NCI-H1417 treated with DMSO at 0.1 percent for 48 hours (cell line): ENCODE measurements at places on chromosomes 2 and 18.
A peak's percentile ranks its signal among the peaks of the same experiment; 100 is the strongest.

GRCh38 chr18:47747260-47747795 lies 183.1 kb downstream of the SMAD2 start:
- DNase-seq: no peak

GRCh38 chr2:155157711-155158110 lies 459.2 kb downstream of the KCNJ3 start:
- DNase-seq: no peak

DNA sequence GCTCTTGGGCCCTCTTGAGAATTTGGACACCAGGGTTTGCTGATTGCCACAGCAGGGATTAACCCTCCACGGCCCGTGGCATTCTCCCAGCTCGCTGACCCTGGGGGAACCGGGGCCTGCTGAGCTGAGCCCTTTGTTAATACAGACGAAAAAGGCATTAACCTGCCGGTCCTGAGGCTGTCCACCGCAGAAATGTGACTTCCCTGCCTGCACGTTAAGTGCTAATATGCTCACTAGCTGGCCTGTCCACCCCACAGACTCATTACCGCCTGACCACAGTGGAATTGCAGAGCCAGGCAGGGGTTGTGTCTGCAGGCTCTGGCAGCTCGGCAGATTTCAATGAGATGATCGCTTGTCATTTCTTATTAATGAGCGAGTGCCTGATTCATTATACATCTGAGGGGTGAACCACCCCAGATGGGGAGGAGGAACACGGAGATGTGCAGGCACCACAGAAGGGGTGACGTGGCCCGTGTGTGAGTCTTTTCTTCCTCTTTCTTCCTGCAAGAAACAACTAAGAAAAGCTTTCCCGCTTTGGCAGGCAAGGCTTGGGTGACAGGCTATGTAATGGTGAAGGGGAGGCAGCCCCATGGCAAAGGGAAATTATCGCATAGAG lies 126.0 kb downstream of the GLI2 start:
- no peak for DNase-seq

- DNase-seq: no peak
These were observed 36.1 kb downstream of the SLC40A1 start for GRCh38 chr2:189544318-189545042.

GRCh38 chr2:97913846-97914245 lies 81.9 kb downstream of the TMEM131 start:
- DNase-seq: no peak

- DNase-seq: no peak
These were observed 293.3 kb upstream of the TFPI start for GRCh38 chr2:187847245-187848208.

- DNase-seq: no peak
These were observed 213.3 kb downstream of the FAM210A start for GRCh38 chr18:13513021-13513420.

DNA sequence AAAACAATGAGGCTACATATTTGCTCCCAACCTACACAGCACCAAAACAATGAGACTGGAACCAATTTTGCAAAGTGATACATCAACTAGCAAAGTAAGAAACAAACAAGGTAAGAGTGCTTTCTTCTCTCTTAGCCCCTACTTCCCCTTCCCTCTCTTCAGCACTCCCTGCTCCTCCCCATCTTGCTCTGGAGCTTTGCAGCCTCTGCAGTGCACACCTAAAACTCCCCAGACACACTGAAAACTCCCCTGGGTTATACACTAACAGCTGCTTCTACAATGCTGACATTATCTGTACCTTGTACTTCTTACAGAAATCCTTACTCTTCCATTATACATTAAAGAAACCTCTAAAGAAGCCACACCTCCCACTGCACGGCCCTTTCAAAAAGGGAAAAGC lies 93.7 kb downstream of the RBMS1 start:
- DNase-seq: no peak

- DNase-seq: no peak
These were observed 21.6 kb upstream of the SPATA3 start for GRCh38 chr2:230974096-230974913.

- DNase-seq: no peak
These were observed 11.8 kb downstream of the IGFBP2 start for GRCh38 chr2:216644842-216645635.

- DNase-seq: no peak
These were observed 142.4 kb downstream of the EN1 start for GRCh38 chr2:118705032-118705431.

DNA sequence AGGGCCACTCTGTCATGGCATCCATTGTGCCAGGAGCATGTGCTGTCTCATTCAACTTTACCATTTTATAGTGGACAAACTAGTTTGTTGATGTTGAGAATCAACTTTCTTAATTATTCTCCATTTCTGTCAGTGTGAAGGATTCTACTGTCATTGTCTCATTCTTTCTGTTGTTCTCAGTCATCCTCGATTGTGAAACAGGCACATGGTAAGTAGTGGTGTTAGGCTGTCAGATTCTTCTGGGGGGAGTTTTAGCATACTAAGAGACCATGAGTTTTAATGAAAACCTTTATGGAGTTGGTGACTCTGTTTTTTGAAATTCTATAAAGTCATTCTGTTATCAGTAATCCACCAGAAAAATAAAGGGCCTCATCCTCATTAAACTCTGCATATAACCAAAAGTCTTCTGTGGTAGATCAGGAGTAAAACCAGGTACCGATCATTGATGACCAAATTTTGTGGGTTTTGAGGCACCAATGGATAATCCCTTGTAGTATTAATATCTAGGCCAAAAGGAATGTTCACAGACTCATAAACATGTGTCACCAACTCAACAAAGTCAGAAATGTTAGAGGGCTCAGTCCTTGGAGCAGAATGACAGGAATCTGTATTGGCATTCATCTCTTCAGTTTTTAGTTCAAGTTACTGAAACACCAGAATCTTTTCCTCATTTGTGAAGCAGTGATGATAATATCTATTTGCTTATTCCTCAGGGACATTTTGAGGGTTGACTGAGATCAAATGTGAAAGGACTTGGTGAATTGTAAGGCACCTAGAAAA lies 73.2 kb downstream of the CERS6 start:
- DNase-seq: no peak

DNA sequence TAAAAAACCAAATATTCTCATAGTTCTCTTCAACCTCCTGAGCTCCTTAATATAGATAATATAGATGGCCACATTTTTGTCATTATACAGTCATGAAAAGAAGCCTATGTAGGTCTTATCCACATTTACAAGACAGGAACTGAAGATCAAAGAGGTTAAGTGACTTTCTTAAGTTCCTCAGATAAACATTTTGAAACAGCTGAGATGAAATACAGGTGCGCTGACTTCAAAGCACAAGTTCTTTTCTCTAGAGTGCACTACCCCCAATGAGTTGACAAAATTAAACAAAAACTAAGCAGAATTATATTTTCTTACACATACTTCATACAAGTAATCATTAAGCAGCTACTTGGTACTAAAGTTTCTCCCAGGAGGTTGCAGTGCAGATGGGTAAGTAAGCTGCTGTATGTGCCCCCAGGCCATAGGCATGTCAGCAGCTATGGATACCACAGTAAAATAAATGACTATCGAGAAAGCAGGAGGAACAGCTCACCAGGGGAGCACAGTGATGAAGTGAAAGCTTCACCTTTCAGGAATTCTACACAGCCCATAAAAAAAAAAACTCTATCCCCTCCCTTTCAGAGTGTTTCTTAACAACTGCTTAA lies 199.8 kb downstream of the DPP10 start:
- no peak for DNase-seq

DNA sequence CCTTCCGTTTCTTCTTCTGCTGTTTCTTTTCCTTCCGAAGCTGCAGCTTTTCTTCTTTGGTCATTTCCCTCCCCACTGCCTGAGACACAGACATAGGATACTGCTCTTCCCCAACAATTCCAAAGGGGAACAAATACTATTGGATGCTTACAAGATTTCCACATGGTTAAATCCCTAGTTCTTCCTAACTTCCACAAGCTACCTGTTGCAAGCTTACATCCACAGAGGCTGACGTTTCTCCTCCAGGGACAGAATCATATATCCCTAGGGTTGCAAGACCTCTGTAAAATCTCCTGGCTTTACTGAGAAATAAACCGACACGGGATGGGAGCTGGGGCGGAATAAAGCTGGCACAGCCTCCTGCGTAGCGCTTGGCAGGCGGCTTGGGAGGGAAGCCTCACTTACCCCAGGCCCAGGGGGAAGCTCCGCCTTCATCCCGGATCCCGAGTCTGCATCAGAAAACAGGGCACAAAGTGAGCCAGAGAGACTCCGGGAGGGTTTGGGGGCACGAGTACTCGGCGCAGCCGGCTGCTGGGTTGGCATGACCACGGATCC lies 590 bp downstream of the EIF2B4 start:
- no peak for DNase-seq

DNA sequence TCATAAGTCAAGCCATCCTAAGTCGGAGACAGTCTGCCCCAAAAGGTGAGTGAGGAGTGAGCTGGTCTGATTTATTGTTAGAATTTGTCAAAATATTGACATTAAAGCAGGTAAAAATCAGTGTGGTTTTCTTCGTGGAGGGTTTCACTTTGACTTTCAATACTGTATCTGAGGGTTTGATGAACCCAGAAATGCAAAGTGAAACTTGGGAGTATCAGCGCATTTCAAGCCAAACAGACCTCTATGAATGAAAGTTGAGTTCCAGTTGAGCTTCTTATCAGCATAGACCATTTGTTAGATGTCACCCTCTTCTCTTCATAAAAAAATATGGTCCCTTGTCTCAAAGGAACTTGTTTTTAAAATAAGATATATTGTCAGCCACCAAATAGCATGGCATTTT lies 21.7 kb upstream of the CXCR4 start:
- no peak for DNase-seq

DNA sequence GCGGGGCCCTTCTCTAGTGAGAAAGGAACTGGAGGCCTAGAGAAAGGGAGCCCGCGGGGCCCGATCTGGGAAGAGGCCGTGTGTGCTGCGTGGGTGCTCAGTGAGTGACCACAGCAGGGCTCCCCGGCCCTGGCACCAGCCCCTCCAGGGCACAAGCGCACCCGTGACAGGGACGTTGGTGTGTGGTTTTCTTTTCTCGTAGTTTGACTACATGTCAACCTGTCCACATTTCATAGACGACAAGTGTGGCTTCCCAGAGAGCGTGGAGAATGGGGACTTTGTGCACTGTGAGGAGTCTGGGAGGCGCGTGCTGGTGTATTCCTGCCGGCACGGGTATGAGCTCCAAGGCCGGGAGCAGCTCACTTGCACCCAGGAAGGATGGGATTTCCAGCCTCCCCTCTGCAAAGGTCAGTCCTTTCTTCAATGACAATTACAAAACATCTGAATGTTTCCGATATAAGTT lies 83.1 kb downstream of the TPO start:
- DNase-seq: no peak

- no peak for DNase-seq
These were observed 8.7 kb upstream of the KIAA2012 start for GRCh38 chr2:202064171-202064880.

GRCh38 chr18:67151366-67151765 lies 365.2 kb downstream of the DSEL start:
- no peak for DNase-seq

GRCh38 chr2:166173263-166173662 lies 45.4 kb upstream of the SCN1A start:
- no peak for DNase-seq

GRCh38 chr18:27724362-27724761 lies 452.6 kb downstream of the CDH2 start:
- no peak for DNase-seq

DNA sequence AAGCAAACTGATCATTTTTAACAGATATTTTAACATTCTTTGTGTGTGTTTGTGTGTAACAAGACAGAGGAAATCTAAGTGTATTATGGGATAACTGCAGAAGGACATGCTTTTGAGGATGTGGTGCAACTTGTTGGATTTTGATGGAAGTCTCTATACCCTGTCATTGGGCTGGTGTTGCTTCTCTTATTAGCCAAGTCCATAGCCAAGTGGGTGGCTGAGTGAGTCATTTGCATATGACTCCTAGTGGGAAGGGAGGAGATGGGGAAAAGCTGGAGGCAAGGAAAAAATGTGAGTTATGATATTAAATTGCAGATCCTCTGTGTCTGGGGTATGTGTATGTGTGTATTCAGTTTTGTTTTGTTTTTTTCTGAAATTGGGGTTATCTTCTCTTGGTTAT lies 879.9 kb downstream of the DCC start:
- DNase-seq: no peak

- no peak for DNase-seq
These were observed 396 bp downstream of the CNOT9 start for GRCh38 chr2:218569038-218569431.

DNA sequence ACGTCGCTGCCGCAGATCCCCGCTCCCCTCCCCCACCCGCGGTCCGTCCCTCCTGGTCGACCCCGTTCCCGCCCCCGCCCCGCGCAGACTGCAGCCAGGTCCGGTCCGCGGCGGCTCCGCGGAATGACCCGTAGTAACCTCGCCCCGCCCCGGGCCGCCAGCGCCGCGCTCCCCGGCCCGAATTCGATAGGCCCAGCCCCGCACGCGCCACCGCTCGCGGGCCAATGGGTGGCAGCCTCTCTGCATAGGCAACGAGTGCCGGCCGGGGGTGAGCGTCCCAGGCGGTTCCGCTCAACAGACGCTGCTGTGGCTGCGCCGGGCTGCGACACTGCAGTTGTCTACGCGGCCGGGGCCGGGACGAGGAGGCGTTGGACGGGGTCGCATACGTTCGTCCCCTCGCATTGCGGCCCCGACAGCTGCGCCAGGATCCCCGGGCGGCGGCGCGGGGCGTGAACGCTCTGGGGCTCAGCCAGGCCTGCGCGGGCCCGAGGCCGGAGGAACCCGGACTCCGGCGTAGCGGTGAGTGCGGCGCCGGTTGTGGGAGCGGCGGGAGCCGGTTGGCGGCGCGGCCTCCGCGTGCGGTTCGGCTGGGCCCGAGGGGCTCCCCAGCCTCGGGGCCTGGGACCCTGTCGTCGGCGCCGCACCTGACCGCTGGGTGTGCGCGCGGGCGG lies at the start of gene ACSL3:
TSS of gene ACSL3 (plus strand) at position 297 of the 671 bp plus-strand sequence. CDS start 47,737 bp downstream, outside the sequence.
- DNase-seq: peak; percentile 62

DNA sequence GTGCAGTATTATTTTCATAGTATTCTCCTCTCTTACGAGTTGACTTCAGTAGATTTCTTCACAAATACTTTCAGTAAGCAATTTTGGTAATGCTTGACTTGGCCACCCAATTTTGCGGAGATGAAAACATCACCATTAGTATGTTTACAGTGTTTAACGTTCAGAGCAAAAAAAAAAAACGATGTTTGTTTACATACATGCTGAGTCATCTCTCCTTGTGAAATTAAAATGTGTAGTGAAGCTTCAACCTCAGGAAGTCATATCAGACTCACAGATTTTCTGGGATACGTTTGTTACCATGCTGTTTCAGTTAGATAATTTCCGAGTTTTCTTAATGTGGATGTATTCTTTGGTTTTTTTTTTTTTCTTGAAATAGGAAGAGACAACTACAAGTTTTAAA lies 100.1 kb downstream of the CTNNA2 start:
- no peak for DNase-seq

- no peak for DNase-seq
These were observed 110.2 kb downstream of the ANTXR1 start for GRCh38 chr2:69123182-69123581.
